ENCODE measurements at places on chromosomes 2 and 18. TPM values are rescaled to one million over a fixed set of nuclear protein-coding genes. Genes with fewer than 3 reads are reported as not detected.

The LRRTM1 gene
- total RNA-seq, result not detected

The SIX3 gene
- total RNA-seq, result not detected

The LDLRAD4 gene
- not detected for total RNA-seq

The SLC5A7 gene
- not detected for total RNA-seq

The TCF23 gene
- total RNA-seq, result under 0.01 TPM

The CHRND gene
- not detected for total RNA-seq

The USP40 gene
- total RNA-seq, result 17.5 TPM

The CYP1B1 gene
- 64.0 TPM for total RNA-seq

The CD8A gene
- total RNA-seq, result not detected

The TMEM37 gene
- 2.9 TPM for total RNA-seq

The CNTNAP5 gene
- not detected for total RNA-seq

The BIN1 gene
- 39.7 TPM for total RNA-seq

The ALPP gene
- total RNA-seq, result not detected

The CHN1 gene
- 3.1 TPM for total RNA-seq

The SLC4A3 gene
- total RNA-seq, result 6.3 TPM

The CCL20 gene
- 0.65 TPM for total RNA-seq

The ERFE gene
- 24.2 TPM for total RNA-seq

The NT5DC4 gene
- total RNA-seq, result not detected

The UCN gene
- 4.5 TPM for total RNA-seq

The SPATA3 gene
- total RNA-seq, result not detected

The SLC16A14 gene
- total RNA-seq, result 0.49 TPM

The DHRS9 gene
- 29.2 TPM for total RNA-seq

The PRSS56 gene
- total RNA-seq, result not detected

The TBR1 gene
- total RNA-seq, result not detected

The SLC19A3 gene
- 2.2 TPM for total RNA-seq

The GAL3ST2 gene
- total RNA-seq, result not detected

The CABYR gene
- total RNA-seq, result 2.0 TPM

The ZSWIM2 gene
- total RNA-seq, result not detected

The LRRC30 gene
- not detected for total RNA-seq

The C2orf78 gene
- total RNA-seq, result not detected
